D341Med (cell line): ENCODE measurements at places on chromosomes 6 and 20.

DNA sequence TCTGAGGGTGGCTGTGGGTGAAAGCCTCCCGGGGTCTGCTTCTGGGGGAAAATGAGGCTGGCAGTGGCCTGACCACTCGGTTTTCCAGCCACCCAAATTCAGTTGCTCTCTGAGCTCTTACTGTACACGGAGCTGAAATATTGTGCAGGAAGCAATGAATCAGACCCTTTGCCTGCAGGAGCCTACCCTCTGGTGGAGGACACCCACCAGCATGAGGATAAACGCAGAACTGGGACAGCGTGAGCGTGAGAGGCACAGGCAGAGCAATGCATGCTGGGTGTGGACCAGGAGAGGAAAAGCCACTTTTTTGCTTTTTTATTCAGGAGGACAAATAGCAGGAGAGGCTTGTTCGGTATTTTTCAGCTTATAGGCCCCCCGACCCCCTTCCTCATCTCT, 298.0 kb downstream of the QKI start:
- DNase-seq: no peak

DNA sequence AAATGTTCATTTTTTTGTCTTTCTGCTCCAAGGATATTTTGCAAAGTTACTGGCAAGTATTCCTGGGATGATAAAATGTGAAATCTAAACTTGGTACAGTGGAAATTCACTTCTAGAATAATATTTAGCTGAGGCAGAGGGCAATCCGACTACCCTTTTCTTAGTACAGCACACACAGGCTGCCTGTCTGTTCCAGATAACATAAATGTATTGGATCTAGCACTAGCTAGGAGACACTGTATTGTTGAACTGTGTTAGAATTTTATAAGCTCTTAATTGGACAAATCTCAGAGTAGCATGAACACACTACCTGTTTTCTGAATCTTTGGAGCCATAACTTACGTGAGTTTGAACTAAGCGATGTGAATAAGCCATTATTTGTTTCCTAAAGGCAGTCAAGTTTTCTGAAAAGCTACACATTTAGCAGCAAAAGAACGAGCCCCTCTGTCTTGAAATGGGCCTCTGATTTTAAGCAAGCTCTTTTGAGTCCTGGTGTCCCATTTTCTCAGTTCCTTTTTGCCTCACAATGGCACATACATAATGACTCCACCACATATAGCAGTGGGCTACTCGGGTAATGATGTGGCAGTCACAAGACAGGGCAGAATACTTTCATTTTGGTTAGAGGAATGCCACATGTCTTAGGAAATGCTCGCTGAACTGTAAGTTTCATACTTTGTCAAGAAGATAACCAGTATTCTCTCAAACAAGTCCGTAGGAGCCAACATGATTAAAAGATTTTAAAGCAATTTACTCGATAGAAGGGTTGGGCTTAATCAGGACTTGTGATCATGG, 116.5 kb upstream of the ESR1 start:
- DNase-seq: no peak

GRCh38 chr6:146301764-146302163, 241.9 kb upstream of the RAB32 start:
- no peak for DNase-seq

- DNase-seq: no peak
These were observed 19.5 kb downstream of the PNPLA1 start for GRCh38 chr6:36289281-36289878.

- DNase-seq: no peak
These were observed 49.1 kb downstream of the FOXF2 start for GRCh38 chr6:1438471-1438881.

DNA sequence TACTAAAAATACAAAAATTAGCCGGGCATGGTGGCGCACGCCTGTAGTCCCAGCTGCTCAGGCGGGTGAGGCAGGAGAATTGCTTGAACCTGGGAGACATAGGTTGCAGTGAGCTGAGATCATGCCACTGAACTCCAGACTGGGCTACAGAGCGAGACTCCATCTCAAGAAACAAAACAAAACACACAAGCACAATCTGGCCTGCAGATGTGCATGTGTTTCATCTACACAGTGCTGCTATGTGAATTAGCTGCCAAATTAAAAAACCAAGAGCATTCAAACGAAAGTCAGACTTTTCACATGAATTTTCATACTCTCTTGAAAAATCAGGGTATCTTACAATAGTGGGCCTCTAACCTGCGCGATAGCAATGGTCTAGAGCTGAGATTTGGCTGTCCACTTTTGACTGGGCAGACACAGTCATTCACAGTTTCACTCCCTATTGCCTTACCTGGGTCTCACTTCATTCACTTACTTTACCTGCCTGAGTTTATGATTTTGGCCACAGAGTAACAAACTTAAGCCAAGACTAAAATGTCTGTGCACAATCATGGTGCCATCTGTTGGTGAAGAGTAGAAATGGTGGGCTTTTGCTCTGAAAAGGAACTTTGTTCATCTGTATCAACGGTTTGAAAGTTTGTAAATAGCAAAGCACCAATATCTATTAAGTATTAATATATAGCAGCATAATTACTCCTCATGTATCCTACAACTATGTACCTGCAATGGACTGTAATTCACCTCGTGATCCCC, 138.5 kb upstream of the UST start:
- no peak for DNase-seq

DNA sequence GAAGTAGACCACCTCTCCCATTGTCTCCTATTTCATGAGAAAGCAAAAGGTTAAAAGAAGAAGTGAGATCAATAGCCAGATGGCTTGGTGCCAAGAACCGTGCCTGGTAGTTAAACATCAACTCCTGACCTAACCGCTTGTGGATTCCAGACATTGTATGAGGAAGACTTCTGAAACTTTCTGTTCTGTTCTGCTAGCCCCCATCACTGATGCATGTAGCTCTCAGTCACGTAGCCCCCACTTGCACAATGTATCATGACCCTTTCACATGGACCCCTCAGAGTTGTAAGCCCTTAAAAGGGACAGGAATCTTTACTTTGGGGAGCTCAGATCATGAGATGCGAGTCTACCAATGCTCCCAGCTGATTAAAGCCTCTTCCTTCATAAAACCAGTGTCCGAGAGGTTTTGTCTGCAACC, 301.2 kb downstream of the RNGTT start:
- DNase-seq: no peak

- DNase-seq: no peak
These were observed 177.9 kb downstream of the FRK start for GRCh38 chr6:115882771-115883170.

- peak; percentile 84 for DNase-seq
These were observed 4.8 kb upstream of the TRIM40 start for GRCh38 chr6:30130887-30131862.

GRCh38 chr6:166760288-166760687, 133.2 kb upstream of the RPS6KA2 start:
- DNase-seq: no peak

GRCh38 chr20:51757226-51757625, 11.0 kb downstream of the ATP9A start:
- DNase-seq: no peak

GRCh38 chr20:43827940-43828562, 86.6 kb upstream of the TOX2 start:
- DNase-seq: no peak

DNA sequence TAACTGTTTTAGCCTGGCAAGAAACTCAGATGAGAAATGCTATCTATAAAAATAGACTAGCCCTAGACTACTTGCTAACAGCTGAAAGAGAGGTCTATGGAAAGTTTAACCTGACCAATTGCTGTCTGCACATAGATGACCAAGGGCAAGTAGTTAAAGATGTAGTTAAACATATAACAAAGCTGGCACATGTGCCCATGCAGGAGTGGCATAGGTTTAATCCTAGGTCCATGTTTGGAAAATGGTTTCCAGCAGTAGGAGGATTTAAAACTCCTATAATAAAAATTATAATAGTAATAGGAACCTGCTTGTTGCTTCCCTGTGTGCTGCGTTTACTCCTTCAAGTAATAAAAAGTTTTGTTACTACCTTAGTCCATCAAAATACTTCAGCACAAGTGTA, 51.2 kb upstream of the ADGRF4 start:
- DNase-seq: no peak

DNA sequence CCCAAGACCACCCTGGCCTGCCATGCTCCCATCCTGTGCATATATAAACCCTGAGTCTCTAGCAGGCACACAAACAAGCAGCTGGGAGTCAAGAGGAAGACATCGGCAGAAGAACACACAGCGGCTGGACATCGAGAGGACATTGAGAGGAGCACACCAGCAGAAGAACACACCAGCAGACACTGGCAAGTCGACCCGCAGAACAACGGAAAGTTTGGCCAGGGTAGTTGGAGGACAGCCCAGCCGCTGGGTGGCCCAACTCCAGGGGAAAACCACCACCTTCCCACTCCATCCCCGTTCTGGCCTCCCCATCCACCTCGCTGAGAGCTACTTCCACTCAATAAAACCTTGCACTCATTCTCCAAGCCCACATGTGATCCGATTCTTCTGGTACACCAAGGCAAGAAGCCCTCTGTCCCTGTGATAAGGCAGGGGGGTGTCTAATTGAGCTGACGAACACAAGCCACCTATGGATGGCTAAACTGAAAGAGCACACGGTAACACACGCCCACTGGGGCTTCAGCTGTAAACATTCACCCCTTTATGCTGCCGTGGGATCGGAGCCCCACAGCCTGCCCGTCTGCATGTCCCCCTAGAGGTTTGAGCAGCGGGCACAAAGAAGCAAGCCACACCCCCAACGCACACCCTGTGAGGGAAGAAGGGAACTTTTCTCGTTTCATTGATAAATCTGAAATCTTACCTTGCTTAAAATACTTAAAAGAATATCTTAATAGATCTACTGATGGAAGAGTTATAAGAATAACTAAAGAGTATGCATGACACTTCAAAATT, 13.8 kb downstream of the TMX4 start:
- DNase-seq: no peak

DNA sequence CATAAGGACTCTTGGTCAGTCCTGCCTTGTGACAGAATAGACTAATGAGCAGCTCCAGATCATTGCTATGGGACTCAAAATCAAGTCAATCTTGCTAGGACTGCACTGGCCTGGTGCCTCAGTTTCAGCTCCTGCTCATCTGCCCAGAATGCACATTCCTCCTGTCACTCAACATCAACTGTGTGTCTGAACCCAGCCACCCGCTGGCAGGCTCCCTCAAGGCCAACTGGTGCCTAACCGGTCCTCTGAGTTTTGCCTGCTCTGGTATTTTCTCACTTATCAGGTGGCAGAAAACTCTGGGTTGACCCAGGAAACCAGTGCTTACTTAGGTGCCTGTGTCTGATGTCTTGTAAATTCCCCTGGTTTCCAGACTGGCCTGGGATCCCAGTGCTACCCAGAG, 297.7 kb downstream of the DHX35 start:
- no peak for DNase-seq

- no peak for DNase-seq
These were observed 42.0 kb downstream of the FBXL4 start for GRCh38 chr6:98905759-98906158.

DNA sequence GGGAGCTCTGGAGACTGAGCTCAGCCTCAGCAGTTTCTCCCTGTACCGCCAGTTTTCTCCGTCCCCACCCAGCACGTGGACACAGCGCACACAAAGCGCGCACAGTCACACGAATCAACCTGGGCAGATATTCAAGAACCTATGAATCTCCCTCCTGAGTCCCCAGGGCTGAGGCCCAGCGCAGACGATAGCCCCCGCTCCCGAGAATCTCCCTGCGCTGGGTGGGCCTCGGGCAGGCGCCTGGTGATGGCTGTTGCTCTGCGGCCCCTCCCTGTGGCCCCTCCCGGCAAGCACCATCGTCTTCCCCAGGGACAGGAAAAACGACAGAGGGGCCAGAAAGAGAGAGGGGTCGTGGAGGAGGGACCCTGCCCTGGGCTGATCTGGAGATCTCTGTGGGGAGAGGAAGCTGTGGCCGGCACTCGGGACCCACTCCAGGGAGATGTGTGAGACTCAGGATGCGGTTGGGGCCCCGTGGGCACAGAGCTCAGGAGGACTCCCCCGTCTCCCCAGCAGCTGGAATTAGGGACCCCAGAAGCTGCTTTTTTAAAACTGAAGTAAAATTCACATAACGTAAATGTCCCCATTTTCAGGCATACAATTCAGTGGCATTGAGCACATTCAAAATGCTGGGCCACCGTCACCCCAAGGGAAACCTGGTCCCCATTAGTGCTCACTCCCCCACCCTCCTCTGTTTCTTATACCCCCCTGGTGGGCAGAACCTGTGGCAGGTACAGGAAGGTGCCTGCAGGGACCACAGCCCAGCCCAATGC, 330.8 kb downstream of the TAF4 start:
- no peak for DNase-seq

DNA sequence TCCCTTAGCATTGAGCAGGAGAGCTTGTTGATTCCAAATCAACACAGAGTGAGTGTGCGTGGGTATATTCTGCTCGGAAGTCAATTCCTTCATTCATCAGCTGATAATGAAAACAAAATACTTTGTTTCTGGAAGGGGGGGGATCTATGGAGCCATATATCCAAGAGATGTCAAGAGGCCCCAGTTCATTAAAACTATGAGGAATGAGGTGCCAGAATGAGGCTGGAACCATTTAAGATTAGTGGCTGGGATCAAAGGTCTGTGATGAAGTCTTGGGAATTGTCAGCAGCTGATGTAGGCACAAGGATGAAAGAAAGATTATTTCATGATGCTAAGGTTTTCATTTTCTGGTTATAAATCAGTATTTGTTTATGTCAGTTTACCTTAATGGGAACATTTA, 30.5 kb upstream of the PLEKHG1 start:
- no peak for DNase-seq

GRCh38 chr6:19333936-19334335, 503.2 kb upstream of the ID4 start:
- DNase-seq: no peak

DNA sequence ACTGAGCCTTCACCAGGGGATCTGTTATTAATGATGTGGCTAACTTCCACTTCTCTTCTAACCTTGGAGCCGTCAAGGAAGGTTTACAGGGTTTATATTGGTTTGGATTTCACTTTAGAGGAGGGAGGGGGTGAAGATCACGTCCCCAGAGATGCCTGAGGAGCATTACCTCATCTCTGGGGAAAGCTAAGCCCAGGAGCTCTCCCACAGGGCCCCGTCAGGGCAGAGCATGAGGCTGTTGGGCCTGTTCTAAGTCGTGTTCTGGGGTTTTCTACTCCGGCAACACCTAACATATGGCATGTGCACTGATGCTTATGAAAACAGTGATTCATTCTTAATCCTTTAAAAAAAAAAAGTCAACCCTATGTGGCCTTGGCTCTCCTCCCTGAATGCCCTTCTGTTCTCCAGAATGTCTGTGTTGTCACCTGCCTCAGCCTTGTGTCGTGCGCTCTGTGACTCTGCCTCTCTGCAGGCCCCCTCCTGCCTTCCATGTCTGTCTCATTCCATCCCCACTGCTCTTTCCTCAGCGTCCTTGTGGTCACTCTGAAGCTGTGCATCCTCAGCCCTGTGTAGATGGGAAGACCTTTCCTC, 97.4 kb upstream of the JARID2 start:
- DNase-seq: peak; percentile 90
